ENCODE measurements at places on chromosomes 12 and 14.

DNA sequence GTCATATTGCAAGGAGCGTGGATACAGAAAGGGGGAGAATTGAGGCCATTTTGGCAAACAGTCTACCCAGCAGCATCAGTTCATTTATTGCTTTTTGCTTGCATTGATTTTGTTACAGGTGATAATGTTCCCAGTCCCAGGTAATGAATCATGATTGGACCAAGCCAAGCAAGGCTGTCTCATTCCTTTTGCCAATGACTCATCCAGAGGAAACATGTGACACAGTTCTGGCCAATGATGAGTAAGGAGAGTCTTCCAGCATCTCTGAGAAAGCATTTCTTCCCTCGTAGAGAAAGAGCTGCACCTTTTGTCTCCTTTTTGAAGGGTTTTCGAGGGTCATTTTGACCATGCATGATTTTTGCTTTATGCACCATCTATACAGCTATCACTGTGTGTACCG lies 68.2 kb downstream of the SLC15A4 start:
- DNase-seq, result no peak

- no peak for DNase-seq
Observed at GRCh38 chr14:31785574-31785973, 224.4 kb downstream of the NUBPL start.

DNA sequence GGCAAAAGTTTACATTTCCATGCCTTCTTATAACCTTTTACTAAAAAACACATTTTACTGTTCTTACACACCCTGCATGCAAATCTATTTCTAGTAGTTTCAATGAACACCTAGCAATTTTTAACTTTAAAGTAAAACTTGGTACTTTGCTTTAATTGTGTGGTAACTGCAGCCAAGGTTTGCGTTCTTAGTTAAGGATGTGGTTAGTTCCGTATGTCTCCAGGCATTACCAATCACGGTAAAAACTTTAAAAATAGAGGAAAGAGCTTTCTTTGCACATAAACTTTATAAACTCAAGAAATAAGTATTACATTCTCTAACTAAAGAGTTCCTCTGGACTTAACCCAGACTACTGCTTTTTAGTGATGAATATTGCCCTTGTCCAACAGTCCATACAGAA lies 795.2 kb downstream of the SLC16A7 start:
- DNase-seq, result no peak

- DNase-seq, result peak; percentile 66
Observed at GRCh38 chr14:60965402-60965801, 15.5 kb downstream of the TRMT5 start.
